Activated T-cell treated with anti-CD3 and anti-CD28 coated beads for 4 hours (primary cell): ENCODE measurements at places on chromosomes 2 and 18.

GRCh38 chr18:31275722-31276463 is 42.1 kb upstream of the DSG1 start:
- no peak for DNase-seq

DNA sequence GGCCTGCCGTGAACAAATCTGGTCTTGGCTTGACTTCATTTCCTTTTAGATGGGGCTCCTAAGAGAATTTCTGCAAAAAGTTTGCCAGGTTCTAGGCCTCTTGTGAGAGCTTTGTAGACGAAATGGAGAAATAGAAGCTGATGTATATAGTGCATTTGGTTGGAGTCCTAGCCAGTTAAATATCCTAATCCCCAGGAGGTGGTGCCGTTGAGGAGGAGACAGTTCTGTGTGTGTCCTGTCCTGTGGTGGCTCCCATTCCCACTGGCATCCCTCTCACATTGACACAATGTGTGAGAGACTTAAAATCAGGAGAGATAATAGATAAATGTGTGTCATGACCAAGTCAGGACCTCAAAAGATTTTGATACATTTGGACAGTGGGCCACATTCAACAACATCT is 34.6 kb upstream of the DNER start:
- no peak for DNase-seq

DNA sequence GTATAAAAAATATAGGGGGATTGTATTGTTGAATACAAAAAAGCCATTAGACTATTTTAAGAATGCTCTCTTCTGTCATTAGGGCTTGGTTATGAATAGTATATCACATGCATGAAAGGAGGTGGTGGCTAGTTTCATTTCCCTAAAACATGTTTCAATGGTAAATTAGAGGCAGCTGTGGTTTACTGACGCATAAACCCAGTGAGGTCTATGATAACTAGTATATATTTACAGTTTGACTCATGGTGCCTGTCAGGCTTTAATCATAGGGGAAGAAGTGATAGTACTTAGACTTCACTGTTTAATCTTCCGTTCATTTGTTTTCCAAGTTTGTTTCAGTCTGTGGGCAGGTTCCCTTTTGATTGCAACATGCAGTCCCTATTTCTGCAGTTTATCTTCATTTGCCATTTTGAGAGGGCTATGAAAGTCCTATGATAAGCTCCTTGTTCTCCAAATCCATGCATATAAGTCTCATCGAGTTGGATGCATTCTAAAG is 55.1 kb upstream of the MAP4K3 start:
- DNase-seq = no peak

GRCh38 chr18:62538881-62539280 is 16.1 kb downstream of the ZCCHC2 start:
- DNase-seq = no peak

GRCh38 chr18:79792096-79792987 is 5.4 kb upstream of the KCNG2 start:
- no peak for DNase-seq
